ENCODE measurements at places on chromosomes 12 and 14.

DNA sequence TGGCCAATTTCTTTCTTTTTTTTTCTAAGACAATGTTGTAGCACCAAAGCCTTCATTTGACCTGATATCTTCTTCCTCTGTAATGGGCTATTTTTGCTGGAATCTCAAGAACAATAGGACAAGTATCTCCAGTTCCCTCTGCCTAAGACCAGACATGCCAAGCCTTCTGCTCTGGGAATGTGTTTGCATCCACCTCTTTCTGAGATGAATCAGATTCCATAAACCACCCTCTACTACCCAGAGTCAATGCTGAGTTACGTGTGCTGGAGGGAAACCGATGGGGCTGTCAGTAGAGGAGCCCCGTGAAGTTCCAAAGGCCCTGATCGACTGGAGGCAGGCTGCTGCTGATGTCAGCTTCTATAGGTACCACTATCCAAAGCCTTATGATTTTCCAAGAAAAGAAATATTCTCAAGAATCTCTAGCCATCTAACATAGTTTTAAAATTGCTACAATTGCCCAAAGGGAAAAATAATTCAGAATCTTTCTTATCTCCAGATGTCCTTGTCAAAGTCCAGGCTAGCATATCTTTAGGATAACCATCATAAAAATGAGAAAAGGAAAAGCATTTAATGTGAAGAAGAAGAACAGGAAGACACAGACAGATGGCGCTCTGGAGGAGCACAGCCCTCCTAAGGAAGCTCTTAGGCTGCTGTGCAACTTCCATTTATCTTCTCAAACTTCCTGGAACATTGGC is 101.9 kb downstream of the SLC8A3 start:
- DNase-seq, result peak; percentile 55

- DNase-seq, result peak; percentile 13
Observed at GRCh38 chr12:38776647-38777046, 128.7 kb downstream of the CPNE8 start.

- DNase-seq, result no peak
Observed at GRCh38 chr12:105555556-105556295, 225.2 kb downstream of the C12orf75 start.

GRCh38 chr14:51654533-51654845 is 2.8 kb downstream of the FRMD6 start:
- DNase-seq, result no peak

- DNase-seq, result no peak
Observed at GRCh38 chr12:69459477-69459876, 10.7 kb upstream of the FRS2 start.

GRCh38 chr14:31927348-31927832 is 149.7 kb upstream of the ARHGAP5 start:
- DNase-seq, result peak; percentile 80

DNA sequence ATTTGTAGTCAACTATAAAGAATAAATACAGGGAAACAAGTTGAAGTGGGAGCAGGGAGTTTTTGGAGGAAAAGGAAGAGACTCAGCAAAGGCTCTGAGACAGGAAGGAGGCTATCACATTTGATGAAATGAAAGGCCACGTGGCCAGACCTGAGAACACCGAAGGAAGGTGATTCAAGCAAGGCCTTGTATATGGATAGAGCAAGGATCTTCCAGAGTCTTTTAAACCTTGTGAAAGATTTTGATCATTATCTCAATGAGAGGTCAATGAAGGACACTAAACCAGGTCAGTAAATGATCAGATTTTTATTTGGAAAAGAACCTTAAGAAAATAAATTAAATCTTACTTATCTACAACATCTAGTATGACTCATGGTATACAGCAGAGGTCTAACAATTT is 523.5 kb downstream of the SLC16A7 start:
- no peak for DNase-seq

DNA sequence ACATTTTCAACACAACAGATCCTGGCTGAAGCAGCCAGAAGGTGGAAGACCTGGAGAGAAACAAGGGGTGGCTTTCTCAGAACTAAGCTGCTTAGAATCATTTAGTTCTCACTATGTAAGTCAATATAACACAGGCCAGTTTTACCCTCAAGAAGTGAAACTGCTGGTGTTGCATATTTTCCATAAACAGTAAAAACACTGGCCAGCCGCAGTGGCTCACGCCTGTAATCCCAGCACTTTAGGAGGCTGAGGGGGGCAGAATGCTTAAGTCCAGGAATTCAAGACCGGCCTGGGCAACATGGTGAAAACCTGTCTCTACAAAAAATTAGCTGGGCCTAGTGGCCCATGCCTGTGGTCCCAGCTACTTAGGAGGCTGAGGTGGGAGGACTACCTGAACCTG is 11.6 kb downstream of the STX2 start:
- DNase-seq, result no peak

GRCh38 chr14:32020882-32021281 is 56.2 kb upstream of the ARHGAP5 start:
- DNase-seq, result no peak

DNA sequence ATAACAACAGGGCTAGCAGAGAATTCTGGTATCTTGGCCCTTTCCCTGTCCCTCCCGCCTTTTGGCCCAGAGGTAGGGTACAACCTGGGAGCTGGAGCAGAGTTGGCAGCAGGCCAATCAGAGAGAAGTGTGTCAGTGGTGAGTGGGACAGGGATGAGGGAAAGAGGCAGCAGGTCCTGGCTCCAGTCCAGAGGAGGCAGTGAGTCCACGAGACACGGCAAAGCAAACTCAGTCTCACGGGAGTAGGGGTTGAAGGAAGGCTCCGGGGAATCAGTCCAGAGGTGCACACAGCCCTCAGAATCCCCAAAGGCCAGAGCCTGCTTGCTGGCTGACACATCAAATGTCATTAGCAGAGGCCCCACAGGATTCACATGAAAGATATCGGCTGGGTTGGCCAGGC is 7.3 kb downstream of the PAN2 start:
- no peak for DNase-seq

DNA sequence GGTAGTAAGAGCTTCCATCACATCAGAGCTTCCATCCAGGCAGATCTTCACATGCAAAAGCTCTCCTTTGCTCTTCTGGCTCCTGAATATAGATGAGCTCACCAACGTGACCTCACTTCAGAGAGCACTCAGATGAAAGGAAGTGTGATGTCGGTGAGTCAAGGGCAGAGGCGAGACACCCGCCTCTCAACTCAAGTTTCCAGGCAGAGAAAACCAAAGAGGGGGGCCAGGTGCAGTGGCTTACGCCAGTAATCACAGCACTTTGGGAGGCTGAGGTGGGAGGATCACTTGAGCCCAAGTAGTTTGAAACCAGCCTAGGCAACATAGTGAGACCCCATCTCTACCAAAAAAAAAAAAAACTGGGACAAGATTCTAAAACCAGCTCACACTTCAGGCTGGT is 126.9 kb downstream of the DUSP6 start:
- DNase-seq, result peak; percentile 82

GRCh38 chr12:118714051-118714460 is 267.3 kb upstream of the SRRM4 start:
- DNase-seq, result peak; percentile 60

GRCh38 chr12:110247340-110248095 is 33.5 kb upstream of the ATP2A2 start:
- no peak for DNase-seq

GRCh38 chr12:104710940-104711689 is 247.0 kb downstream of the SLC41A2 start:
- DNase-seq, result no peak

DNA sequence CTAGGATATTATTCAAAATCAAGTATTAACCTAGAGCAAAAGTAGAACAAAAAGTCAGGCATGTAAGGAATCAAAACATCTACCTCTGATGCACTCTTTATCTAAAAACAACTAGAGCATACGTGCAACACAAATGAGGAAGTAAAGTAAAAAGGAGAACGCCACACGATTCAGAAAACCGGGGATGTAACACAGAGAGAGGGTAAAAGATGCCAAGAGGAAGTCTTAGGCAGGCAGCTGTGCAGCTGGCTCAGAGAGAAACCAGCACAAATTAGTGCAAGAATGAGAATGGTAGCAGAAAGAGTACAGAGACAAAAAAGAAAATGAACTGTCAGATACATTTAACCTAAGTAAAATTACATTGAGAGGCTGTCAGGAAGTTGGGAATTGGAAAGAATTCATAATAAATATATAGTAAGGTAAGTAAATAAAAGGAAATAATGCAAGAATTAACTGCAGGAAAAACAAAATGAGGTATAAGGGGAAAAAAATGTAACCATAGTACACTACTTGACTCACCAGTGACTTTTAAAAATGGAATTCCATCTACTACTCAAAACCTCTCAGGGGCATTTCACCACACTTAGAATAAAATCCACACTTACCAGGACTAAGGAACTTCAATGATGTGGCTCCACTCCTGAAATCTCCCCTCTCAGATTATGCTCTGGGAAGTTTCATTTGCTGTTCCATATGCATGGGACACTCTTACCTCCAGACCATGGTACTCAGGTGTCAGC is 17.1 kb downstream of the BCAT1 start:
- DNase-seq, result no peak

GRCh38 chr12:121797937-121798786 is 4.7 kb upstream of the RHOF start:
- no peak for DNase-seq

DNA sequence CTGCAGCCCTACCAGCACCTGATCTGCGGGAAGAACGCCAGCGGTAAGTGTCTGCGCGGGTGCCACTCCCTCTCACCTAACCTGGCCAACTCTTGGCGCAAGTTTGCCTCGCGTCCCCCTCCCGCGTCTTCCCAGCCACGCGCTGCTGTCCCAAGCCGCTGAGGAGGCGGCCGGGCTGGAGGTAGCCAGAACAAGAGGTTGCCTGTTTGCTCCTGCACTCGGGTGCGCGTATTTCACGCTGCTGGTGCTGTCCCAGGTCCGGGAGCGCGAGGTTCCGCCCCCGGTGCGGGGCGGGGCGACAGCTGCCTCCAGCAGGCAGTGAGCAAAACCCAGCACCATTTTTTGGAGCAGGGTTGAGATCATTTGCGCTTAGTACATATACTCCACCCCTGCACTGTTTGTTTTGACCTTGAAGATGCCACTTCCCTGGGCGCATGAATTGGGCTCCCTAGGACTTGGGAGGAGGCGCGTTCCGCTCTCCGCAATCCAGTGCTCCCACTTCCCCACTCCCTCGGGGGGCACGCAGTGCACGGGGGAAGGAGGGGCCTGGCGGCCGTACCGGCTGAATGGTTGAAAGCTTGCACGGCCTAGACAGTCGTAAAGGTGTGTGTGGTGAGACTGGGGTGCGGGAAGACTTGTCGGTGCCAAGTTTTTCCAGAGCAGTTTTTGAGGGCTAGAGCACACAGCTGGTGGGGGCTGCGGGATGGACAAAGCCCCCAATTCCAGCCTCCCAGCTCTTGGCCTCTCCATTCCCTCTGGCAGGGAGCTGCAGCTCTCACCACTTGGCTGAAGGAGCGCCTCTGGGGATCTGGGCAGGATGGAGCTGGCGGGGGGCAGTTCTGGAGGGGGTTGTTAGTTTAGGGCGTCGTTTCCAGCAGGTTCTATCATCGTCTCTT is 226.9 kb upstream of the CRY1 start:
- DNase-seq, result no peak

- no peak for DNase-seq
Observed at GRCh38 chr12:14164266-14164665, 182.9 kb upstream of the GRIN2B start.

GRCh38 chr14:67680121-67680602 is 5.7 kb upstream of the VTI1B start:
- DNase-seq, result peak; percentile 96

- no peak for DNase-seq
Observed at GRCh38 chr12:90028635-90029051, 320.0 kb upstream of the ATP2B1 start.

- DNase-seq, result peak; percentile 22
Observed at GRCh38 chr14:73887694-73888459, 1.2 kb downstream of the ZNF410 start.

DNA sequence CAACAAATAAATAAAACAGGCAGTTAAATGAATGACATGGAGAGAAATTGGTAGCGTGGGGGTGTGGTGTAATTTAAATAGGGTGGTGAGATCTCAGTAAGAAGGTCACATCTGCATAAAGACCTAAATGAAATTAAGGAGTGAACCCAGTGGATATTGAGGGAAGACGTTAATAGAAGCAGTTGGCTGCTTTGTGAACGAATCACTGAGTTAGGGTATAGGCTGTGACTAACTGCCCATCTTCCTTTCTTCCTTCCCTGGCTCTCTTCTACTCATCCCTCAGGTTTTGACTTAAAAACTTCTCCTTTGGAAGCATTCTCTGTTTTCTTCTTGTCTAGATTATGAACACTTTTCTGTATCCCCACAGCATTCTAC is 64.7 kb downstream of the BTG1 start:
- no peak for DNase-seq

DNA sequence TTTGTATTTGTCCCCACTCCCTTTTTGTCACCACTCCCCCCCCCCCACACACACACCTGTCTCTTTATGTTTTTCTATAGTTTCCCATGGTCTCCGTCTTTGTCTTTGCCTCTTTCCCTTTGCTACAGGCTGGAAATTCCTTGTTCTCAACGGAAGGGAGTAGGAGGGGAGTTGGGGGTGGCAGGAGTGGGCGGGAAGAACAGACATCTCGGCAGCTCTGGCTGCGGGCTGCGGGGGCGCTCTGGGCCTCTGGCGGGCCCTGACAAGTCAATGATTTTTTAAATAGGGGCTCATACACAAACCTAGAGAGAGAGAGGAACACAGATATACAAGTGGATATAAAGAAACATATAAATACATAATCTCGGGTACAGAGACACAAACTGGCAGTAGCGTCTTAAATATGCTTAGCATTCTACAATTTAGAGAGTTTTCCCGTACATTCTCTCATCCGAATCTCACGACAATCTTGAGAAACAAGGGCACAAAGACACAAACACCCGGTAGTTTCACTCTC is 2.4 kb upstream of the NAB2 start:
- peak; percentile 83 for DNase-seq

DNA sequence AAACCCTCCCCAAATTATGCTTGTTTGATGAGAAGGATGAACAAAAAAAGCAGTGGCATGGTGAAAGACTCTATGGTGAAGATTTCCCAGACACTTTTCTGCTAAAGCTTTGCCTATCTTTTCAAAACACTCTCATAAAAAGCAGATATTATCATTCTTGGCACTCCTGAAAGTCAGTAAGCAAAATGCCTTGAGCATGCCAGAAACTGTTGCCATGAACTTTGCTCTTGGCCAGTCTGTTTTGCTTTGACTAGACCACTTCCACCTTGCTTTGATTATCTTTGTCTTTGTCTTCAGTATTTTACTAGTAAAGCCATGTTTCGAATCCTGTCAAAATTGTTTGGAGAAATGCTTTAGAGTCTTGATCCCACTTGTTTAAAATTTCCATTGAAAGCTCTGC is 110.4 kb downstream of the CNTN1 start:
- no peak for DNase-seq

GRCh38 chr14:101328412-101329028 is 232.8 kb upstream of the DIO3 start:
- no peak for DNase-seq

GRCh38 chr12:70644861-70645260 is 7.6 kb upstream of the PTPRB start:
- no peak for DNase-seq

DNA sequence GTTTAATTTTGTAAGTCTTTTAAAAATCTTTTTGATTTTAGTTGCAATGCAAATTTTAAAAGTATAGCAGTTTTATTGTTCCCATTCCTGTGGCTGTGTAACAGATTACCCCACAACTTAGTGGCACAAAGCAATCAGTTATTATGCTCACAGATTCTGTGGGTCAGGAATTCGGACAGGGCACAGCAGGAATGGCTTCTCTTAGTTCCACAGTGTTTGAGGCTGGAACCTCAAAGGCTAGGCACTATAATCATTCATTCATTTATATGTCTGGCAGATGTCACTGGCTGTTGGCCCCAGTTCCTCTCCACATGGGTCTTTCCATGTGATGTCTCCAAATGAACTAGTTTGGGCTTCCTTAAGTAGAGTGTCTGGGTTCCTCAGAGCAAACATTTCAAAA is 193.3 kb downstream of the RAD51B start:
- no peak for DNase-seq

Measured in RKO (cell line).